ENCODE measurements at places on chromosomes 7 and 10.

DNA sequence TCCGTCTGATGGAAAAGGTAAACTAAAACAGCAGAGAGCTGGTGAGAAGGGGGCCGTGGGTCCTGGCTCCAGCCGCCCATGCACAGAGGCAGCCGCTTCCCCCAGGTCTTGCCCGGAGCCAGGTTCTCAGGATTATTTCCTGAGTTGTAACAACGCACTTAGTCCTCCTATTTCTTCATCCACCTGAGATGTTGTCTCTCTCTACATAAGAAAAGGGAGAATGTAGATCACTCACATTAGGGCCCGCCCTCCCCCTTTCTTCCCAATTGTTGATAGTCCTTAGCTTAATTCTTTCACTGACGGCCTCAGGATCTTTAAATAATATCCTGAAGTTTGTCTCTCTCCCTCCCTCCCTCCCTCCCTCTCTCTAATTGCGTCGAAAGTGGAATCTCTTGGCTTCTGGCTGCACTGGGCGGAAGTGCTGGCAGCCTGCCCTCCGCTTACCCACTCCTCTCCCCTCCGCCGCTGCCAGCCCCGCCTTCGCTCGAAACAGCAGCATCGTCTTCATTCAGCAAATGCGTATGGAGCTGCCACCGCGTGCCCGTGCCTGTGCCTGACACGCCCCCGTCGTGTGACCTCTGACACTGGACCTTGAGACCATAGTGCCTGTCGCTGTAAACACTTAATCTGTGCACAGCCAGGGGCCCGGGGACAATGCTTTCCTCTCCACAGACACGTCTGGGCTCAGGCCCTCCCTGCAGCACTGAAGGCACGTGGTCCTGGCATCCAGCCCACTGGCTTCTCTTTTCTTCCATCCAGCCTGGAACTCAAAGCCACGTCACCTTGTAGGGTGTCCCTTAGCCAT, 174.5 kb upstream of the PPP2R2D start:
- DNase-seq: peak; percentile 2

GRCh38 chr10:131683941-131684340, 216.9 kb upstream of the PPP2R2D start:
- no peak for DNase-seq

DNA sequence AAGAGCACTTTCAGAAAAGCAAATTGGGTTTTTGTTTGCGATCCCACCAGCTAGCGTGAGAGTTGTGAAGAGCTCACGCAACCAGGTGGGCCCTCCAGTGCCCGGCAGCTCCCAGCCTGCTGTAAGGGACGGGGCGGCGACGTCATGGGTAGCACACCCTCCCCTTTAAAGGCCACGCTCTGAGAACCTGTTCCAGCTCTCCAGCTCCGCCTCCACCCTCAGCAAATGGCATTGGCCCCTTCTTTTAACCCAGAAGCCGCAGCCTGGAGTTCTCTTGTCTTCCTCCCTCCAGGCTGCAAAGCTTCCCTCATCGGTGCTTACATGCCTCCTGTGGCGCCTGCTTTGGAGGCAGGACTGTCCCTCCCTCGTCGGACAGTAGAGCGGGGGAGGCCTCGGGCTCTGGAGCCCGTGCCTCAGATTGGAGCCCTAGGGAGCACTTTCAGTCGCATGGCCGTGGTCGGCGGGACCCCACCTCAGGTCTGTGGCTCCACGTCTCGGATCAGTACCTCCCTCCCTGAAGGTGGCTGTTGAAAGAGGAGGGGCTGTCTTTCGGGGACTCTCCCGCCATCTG, 32.9 kb downstream of the WIPI2 start:
- DNase-seq: no peak

DNA sequence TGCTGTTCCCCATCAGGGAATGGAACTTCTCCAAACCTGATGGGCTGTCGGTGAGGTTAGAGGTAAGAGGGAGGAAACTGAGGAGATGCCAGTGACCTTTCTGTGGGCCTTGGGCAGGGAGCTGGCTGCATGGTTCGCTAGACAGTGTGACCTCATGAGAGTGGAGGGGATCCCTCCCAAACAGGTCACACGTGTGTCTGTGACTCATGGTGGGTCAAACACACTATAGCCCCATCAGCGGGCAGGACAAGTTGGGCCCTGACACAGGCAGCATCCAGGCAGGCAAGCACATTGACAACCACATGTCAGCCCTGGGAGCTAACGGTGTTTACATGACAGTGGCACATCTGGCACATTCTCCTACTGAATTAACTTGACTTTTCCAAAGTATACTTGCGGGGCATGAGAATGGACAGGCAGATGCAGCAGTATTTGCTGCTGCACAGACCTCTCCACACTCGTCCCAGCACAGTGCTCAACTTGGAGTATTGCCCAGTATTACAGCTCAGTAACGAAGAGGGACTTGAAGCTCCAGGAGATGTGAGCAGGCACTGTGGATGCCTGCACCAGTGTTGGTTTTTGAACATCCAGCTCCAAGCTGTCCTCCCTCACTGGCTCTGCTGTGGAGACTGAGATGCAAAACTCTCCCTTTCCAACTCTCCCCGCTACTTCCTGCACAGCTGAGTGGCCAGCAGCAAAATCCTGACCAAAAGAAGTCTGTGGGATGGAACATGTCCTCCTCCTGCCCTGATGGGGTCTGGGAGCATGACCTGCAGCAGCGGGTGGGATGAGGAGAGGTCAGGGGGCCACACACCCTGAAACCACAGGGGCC, 199.6 kb downstream of the WDR37 start:
- no peak for DNase-seq

- DNase-seq: no peak
These were observed 338.8 kb upstream of the SHH start for GRCh38 chr7:156151078-156151477.

GRCh38 chr10:43340101-43340500, 31.3 kb upstream of the FXYD4 start:
- DNase-seq: no peak

DNA sequence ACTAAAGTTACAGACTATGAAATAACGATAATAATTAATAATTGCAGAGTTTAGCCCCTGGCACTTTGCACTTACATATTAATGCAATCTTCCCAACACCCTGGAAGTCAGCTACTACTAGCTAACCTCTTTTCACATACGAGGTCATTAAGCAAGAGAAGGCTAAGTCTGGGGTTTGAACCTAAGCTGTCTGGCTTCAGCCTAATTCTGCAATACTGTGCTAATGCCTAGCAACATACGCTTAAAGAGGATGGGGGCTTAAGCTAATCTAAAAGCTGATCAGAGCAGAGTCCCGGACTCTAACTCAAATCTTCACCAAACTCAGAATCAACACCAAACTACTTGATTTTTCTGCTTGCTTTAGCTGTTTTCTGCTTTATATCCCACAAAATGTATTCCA, 168.7 kb upstream of the GNAI1 start:
- no peak for DNase-seq

DNA sequence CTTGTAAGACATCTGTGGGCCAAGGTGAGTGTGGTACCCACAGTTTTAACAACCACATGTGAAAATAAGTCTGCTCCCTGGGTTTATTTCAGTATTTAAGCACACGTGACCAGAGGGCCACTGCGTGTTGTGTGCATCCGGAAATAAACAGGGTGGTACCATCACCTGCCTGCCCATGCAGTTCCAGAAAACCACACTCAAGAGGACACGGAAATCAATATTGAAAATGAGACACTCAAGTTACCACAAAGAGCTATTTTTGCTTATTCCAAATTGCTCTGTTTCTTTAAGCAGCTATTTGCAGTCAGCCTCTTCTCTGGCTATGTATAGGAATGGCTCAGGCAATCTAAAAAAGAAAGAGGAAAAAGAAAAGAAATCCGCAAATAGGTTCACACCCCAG, 71.8 kb upstream of the LOXL4 start:
- no peak for DNase-seq

GRCh38 chr10:42963312-42963711, 113.6 kb upstream of the RET start:
- no peak for DNase-seq

GRCh38 chr10:33939892-33940291, 605.4 kb upstream of the NRP1 start:
- DNase-seq: no peak

DNA sequence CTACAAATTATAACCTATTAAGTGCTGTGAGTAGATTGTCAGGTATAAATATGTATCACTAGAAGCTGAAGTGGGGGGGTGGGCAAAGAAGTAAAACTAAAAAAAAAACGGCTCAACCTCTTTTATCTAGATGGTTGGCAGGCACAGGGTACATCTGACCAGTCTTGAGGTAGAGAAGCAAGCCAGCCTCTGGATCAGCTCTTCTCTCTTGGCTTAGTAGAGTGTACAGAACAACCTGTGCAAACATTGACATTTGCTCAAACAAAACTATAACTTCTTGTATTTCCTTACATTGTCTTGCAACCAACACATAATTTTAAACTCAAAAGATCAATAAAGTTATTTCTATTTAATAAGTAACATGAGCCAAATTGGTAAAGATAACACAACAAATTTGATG, 25.6 kb downstream of the DNA2 start:
- no peak for DNase-seq

DNA sequence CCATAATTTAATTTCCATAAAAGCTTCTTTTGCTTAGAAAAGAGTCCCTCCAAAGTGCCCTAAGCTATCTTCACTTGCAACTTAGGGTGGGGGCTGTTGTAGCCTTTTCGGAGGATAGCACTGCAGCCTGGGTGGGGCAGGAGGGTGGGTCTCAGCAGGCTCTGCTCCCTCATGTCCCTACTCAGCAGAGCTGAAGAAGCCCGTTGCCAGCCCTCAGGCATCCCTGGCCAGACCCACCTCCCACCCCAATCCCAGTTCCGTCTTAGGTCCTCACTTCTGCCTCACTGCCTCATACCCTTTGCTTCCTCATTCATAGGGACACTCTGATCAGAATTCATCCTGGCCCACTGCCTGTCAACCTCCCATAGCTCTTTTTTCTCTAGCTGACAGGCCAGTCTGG, 99.8 kb upstream of the ZMIZ1 start:
- DNase-seq: no peak

GRCh38 chr7:28871631-28872030, 86.5 kb downstream of the TRIL start:
- no peak for DNase-seq

DNA sequence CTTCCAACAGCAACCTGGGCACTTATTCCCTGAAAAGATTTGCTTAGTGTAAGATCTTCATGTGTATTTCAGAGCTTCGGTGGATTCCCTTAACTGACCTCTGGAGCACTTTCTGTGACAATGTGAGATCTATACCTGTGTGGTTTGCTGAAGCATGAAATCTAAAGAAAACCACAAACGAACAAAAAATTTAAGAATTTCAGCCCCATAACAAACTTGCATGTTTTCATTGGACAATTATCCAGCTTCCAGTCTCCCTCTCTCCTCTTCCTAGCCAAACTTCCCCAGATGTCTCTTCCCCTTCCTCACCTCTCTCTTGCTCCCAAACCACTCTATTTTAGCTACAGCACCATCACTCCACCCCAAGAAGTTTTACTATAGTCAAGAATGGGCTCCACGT, 279.9 kb upstream of the SORCS1 start:
- DNase-seq: no peak

DNA sequence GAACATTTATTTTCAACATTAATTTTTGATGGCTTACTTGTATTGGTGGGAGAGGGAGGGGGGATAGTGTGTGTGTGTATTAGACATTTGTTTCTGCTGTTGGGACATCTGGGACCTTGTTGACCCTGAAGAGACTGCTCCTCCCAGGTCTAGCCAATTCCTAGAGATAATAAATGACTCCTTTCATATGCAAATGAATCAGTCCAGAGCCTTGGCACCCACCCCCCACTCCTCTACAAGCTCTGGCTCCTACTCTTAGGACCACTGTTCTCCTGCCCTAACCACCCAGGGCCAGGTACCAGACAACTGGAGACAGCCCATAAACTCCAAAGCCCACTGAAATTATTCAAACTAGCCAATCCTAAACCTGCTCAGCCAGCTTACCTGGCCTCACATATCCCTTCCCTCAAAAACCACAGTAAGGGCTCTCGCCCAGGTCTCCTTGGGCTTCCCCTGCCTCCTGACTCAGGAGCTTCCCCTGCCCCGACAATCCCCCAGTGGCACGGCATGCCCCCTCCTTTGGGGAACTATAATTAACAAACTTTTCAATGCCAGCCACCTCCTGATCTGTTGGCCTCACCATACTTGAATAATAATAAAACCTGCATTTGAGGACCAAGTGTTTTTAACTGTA, 233.3 kb downstream of the ELMO1 start:
- DNase-seq: no peak

- DNase-seq: no peak
These were observed 230.5 kb upstream of the TMEM229A start for GRCh38 chr7:124263232-124263827.

DNA sequence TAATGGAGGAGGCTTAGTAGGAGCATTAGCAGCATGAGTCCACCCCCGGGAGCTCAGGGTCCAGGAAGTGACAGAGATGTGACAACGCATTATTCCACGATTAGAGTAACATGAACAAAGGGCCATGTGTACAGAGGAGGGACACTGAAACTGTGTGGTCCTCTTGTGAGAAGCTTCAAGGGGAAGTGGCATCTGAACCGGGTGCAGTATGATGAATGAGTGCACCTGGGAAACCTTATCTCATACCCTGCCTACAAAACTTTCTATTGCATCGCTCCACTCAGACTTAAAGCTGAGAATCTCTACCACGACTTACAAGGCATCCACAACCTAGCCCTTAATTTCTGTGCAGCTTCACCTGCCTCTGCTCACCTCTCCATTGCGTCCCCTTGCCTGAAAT, 115.3 kb upstream of the AMPH start:
- no peak for DNase-seq

DNA sequence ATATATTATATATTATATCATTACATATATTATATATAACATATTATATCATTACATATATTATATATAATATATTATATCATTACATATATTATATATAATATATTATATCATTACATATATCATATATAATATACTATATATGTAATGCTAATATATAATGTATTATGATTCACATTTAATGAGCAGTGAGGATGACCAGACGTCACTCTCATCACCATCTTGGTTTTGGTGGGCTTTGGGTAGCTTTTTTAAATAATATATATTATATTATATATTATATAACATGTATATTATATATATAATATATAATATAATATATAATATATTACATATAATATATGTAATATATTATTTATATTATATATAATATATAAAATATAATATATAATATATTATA, 1189.4 kb upstream of the AUTS2 start:
- DNase-seq: no peak

- peak; percentile 21 for DNase-seq
These were observed 94.2 kb downstream of the C10orf90 start for GRCh38 chr10:126576336-126576735.

- DNase-seq: no peak
These were observed 107.3 kb upstream of the FAM171A1 start for GRCh38 chr10:15478429-15478828.

GRCh38 chr10:109454691-109455090, 468.6 kb downstream of the XPNPEP1 start:
- DNase-seq: no peak

- DNase-seq: peak; percentile 41
These were observed 19.4 kb upstream of the AKR1C1 start for GRCh38 chr10:4943821-4944220.

DNA sequence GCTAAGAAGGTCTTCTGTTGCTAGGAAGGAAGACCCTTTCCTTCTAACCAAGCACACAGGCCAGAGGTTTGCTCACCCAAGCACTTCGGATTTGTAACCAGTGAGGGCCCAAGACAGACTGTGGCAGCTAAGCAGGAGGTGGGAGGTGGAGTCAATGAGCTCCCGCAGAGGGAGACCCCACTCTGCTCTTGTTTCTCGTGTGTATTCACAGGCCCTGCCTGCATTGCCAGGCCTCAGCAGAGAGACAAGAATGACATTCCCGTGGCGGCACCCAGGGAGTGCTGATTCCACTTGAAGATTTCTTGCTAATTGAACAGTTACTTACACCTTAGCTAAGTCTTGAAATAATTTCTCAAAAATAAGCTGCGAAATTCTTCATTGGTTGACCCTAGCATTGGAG, 13.4 kb downstream of the PKD1L1 start:
- no peak for DNase-seq

Data from GM23248 (cell line).